ENCODE measurements at places on chromosomes 6 and 20. TPM values are rescaled to one million over a fixed set of nuclear protein-coding genes. Genes with fewer than 3 reads are reported as not detected.

The SEMG2 gene
- polyA plus RNA-seq = not detected

The AVP gene
- polyA plus RNA-seq = not detected

The IL17F gene
- not detected for polyA plus RNA-seq

The CYP39A1 gene
- 2.1 TPM for polyA plus RNA-seq

The TBCC gene
- 25.0 TPM for polyA plus RNA-seq

The HCRTR2 gene
- polyA plus RNA-seq = not detected

The SCAF8 gene
- 41.1 TPM for polyA plus RNA-seq

The HCK gene
- polyA plus RNA-seq = 2.9 TPM

The GRM1 gene
- 0.08 TPM for polyA plus RNA-seq

The IL17A gene
- not detected for polyA plus RNA-seq

The ARMH2 gene
- not detected for polyA plus RNA-seq

The PSMB9 gene
- polyA plus RNA-seq = 27.2 TPM

Measured in muscle of arm (tissue), 14 donors.